NCI-H1930 (cell line): ENCODE measurements at places on chromosomes 2 and 18.

GRCh38 chr2:119316066-119316465 is 50.6 kb downstream of the C2orf76 start:
- no peak for DNase-seq

DNA sequence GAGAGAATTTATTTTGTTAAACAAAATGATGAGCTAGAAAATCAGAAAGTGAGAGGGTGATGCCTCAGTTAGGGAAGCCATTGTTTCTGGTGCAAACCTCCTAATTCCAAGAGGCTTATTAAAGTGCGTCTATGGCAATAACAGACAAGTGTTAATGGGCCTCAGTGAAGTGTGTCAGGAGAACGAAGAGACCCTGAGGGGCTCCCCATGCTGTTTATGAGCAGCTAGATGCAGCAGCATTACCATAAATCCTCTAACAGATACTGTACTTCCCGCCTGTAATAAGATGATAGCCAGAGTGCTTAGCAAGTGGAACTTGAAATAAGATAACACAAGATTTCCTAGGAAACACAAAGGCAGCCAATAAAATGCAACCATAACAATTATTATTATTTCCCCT is 157.4 kb downstream of the MYT1L start:
- DNase-seq = no peak

DNA sequence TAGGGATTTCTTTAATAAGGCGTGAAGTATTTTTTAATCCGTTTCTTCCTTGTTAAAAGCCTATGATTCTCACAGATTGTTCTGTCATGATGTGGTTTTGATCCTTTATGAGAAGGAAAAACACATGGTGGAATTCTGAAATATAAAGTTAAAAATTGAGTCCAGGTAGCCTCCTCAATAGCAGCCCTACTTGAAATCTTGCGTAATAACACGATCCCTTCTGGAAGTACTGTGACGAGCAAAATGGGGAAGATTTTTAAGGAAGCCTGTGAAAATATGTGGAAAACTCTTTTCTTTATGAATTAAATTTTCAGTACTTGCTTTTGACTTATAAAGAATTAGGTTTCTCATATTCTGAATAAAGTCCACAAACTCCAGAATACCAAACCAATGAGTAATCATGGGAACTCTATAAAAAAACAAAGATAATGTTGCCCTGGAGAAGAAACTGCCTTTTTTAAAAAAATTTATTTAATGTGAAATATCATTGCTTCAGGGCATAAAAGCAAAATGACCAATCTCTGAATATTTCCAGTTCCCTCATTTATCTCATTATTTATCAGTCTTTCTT is 476.4 kb upstream of the ZEB2 start:
- DNase-seq = no peak

GRCh38 chr2:86704459-86704971 is 15.6 kb upstream of the RMND5A start:
- no peak for DNase-seq

GRCh38 chr2:107235491-107236254 is 349.7 kb upstream of the ST6GAL2 start:
- no peak for DNase-seq

GRCh38 chr18:79748321-79749180 is 49.2 kb upstream of the KCNG2 start:
- DNase-seq = no peak

GRCh38 chr2:7825591-7826312 is 856.1 kb upstream of the ID2 start:
- DNase-seq = no peak

- no peak for DNase-seq
Measured at GRCh38 chr2:192969055-192969454, 774.3 kb upstream of the TMEFF2 start.

DNA sequence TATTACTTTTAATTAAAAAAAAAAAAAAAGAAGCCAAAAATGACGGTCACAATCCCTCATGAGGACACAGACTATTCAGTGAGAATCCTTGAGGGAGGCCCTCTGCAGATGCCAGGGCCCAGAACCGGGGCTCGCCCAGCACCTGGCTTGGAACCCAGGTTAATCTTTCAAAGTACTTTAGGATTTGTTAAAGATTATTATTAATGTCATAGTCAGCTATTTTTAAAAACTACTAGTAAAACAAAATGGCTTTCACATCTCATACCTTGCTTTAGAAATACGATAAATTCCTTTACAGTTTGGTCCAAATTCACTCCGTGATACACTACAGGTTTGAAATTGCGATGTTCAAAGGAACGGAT is 27.1 kb downstream of the C2orf76 start:
- DNase-seq = no peak

GRCh38 chr2:110843959-110844510 is 111.7 kb downstream of the ACOXL start:
- no peak for DNase-seq

GRCh38 chr2:138421315-138421970 is 80.1 kb upstream of the SPOPL start:
- no peak for DNase-seq

DNA sequence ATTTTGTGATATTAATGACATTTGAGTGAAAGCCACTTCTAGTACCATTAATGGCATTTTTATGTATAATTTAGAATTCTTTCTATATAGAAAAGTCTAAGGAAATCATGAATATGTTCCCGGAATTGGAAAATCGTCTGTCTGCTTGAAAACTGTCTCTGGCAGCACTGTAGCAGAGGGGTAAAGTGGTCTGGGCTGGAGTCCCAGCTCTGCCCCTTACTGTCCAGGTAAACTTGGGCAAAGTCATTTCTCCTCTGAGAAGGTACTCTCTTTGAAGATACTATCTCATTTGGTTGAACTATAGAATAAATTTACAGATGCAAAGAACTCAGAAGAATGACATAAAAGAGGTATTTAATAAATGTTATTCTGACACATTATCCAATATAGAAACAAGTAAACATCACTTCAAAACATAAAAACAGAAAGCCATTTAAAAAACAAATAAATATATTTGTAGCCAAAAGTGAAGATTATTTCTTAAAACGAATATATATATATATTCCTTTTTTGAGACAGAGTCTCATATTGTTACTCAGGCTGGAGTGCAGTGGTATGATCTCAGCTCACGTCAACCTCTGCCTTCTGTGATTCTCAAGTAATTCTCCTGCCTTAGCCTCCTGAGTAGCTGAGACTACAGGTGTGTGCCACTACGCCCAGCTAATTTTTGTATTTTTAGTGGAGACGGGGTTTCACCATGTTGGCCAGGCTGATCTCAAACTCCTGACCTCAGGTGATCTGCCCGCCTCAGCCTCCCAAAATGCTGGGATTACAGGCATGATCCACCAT is 149.8 kb upstream of the ITGA4 start:
- DNase-seq = no peak

GRCh38 chr2:186456941-186457340 is 29.1 kb upstream of the ZC3H15 start:
- DNase-seq = no peak

DNA sequence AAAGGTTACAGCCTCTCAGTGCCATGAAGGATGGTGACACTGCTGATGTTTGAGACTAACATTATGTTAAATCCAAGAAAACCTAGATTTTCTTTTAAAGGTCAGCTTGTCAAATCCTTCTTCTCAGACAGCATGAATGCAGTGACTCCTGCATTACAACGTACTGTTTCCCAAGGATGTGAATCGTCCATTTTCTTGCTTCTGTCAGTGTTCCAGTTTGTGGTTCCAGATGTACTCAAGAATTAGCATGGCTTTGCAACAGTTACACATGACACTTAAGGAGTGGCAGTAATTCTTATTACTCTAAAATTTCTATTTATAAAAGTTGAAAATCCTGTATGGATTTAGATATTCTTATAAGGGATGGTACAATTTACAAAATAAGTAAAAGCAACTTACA is 1.5 kb upstream of the TTC39C start:
- DNase-seq = no peak

GRCh38 chr2:229371086-229371485 is 100.0 kb upstream of the PID1 start:
- DNase-seq = no peak

DNA sequence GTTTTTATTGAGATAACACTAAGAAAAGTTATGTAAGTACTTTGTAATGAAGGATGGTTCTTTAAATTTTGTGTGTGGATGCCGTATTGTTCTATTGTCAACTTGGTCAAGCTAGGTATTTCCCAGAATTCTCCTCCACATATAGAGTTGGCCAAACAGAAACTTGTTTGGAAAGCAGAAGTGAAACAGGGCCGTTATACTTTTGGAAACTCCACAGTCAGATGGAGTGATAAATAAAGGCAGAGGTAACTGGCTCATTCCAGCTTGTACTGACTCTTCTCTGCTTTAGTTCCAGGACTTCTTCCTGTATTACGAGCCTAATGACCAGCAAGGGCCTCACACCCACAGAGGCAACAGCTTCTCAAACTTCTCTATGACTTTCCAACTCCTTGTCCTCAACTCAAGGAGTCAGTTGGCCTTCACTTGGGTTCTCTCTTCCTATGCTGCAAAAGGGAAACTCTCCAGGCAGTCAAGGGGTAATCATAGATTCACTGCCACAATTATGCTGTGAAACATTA is 16.4 kb upstream of the STARD7 start:
- no peak for DNase-seq

GRCh38 chr18:305003-305501 is 37.2 kb upstream of the THOC1 start:
- DNase-seq = no peak

GRCh38 chr2:401019-401679 is 113.3 kb upstream of the ALKAL2 start:
- DNase-seq = no peak

GRCh38 chr2:15832030-15832709 is 108.2 kb upstream of the MYCN start:
- DNase-seq = no peak

DNA sequence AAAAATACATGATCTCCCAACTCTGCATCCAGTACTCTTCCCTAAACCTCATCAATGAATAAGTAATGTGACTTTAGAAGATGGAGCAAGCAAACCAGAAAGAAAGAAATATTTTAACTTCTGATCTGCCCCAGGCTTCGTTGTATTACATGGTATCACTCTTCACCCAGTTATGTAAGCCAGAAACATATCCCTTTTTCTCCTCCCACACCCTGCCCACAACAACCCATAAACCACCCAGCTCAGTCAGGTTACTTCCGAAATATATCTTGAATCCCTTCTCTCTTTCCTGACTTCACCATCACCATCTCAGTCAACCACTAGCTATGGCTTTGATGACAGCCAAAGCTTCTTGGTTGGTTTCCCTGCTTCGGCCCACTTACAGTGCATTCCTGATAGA is 295.8 kb upstream of the PARD3B start:
- DNase-seq = no peak

DNA sequence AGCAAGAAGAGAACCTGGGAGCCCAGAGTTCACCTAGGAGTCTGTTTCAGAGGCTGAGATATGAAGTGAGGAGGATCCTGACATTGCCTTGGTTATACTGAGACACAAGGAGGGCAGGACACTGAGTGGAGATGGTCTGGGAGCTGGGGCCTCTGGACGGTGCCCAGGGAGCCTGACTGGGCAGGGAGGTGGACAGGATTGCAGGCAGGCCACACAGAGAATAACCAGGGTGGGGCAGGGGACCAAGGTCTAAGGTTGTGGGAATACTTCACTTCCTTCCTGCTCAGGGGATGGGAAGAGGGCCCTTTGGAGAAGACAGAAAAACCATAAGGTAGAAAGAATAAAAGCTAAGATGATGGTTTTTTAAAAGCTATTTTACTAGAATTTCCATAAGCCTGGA is 18.7 kb downstream of the EDAR start:
- DNase-seq = no peak

- no peak for DNase-seq
Measured at GRCh38 chr2:48768669-48769068, 13.1 kb upstream of the LHCGR start.

DNA sequence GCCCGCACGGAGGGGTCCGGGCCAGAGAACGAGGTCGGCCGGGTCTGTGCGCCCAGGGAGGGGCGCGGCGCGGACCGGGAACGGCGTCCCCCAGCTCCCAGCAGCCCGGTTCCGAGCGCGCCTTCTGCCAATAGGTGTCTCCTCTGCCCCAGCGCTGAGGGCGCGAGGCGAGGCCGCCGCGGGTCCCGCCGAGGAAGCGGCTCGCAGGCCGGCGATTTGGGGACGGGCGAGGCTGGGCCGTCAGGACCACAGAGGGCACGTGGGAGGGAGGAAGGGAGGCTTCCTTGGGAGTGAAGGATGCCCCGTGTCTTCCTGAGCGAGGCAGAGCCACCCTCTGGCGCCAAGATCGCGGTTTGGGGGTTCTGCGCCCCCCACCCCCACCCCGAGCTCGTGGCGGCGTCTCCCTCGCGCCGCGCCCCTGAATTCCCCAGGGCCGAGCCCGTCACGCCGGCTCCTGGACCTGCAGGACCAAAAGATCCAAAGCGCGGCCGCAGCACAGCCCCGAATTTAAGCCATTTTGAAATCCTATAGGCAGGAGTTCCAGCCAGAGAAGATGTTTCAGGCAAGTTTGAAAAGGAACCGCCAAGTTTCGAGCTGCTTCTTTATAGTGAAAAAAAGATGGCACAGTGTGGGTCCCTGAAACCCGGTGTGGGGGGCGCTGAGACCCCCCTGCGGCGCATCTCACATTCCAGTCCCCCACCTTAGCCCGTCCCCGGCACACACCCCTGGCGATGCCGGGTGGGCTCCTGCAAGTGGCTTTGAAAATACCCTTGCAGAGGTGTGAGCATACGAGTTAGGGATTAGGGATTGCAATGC is 909 bp downstream of the NFATC1 start:
- DNase-seq = peak; percentile 46

DNA sequence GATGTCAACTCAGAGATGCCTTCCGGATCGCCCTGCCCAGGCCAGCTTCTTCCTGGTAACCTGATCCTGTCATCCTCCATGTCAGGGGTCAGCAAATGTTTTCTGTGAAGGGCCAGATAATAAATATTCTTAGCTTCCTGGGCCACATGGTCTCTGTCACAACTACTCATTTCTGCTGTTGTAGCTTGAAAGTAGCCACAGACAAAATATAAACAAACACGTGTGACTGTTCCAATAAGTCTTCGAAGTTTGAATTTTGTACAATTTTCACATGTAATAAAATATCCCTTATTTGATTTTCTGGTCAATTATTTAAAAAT is 35.8 kb downstream of the ANXA4 start:
- no peak for DNase-seq

DNA sequence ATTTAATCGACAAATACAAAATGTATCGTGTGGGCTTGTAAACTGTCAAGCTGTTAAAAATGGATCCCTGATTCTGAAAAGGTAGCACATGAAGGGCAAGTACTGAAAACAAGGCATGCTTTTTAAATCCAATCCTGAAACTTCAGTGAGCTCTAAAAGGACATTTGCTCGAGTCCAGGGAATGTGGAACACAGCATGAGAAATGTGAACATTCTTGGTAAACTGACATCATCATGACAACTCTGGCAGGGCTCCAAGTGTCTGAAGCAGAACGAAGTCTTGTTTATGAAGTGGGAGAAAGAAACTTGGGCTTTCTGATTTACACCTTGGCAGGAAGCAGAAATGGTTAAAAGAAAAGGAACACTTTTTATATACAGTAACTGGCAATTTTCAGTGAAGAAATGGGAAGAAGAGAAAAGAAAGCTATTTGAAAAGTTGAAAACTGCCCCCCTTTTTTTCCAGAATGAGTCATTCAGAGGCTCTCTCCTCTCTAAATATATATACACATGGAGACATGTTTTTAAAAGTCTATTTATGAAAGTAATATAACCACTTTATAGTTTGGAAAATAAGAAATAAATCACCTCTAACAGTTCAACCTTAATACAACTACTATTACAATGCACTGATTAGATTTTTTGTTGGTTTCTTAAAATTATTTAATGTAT is 120.8 kb downstream of the GAREM1 start:
- DNase-seq = no peak
